ENCODE measurements at places on chromosomes 5 and 9.

- DNase-seq, result no peak
Measured at GRCh38 chr9:108854094-108854493, 1.7 kb downstream of the ACTL7B start.

DNA sequence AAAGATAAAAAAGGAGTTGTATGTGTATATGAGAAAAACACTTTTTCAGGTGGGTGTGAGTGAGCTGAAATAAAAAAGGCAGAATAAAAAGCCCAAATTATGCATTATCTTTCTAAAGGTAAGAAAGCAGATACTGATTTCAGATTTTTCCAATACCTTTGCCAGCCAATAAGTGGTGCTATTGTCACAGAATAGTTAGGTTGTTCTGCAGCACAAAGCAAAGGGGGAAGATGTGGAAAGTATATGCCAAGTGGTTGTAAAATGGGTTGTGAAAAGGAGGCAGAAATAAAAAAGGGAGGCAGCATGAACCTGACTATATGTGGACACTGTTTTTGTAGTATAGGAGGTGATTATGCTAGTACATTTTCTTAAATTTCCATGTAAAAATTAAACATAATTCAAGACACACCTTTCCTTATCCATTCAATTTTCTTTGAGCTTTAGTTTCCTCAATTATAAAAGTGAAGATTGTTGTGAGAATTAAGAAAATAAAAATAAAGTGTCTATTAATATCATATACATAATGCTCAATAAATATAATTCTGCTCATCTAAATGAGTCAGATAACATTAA is 106.7 kb downstream of the SMIM15 start:
- DNase-seq, result no peak

GRCh38 chr5:38979535-38979934 is 94.7 kb downstream of the RICTOR start:
- no peak for DNase-seq

GRCh38 chr5:55051357-55051756 is 27.3 kb downstream of the GZMK start:
- no peak for DNase-seq

DNA sequence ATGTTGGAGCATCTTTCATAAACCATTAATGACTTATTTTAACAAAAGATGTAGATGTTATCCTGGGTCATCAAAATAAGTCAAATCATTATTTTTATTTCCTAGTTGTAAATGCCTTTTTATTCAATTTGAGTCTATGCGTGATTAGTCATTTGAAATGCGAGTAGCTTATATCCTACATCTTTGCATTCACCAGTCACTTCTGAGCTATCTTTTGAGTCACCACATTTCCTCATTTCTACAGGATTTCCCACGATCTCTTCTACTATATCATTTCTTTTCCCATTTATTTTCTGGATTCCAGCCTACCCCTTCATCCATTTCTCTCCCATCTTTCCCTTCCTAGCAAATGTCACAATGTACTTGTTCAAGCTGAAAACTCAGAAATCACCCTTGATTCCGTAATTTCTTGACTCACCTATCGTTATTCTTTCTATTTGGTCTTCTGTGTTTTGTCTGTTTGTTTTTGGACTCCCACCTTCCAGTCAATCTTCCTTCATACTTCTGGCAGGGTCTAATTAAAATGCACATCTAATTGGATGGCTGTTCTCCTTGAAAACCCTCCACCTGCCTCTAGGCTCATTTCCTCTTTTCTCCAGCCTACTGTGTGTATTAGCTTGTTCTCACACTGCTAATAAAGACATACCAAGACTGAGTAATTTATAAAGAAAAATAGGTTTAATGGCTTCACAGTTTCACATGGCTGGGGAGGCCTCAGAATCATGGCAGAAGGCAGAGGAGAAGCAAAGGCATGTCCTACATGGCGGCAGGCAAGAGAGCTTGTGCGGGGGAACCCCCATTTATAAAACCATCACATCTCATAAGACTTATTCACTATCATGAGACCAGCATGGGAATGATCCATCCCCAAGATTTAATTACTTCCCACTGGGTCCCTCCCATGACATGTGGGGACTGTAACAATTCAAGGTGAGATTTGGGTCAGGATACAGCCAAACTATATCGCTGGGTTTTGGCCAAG is 112.4 kb downstream of the MEF2C start:
- no peak for DNase-seq

DNA sequence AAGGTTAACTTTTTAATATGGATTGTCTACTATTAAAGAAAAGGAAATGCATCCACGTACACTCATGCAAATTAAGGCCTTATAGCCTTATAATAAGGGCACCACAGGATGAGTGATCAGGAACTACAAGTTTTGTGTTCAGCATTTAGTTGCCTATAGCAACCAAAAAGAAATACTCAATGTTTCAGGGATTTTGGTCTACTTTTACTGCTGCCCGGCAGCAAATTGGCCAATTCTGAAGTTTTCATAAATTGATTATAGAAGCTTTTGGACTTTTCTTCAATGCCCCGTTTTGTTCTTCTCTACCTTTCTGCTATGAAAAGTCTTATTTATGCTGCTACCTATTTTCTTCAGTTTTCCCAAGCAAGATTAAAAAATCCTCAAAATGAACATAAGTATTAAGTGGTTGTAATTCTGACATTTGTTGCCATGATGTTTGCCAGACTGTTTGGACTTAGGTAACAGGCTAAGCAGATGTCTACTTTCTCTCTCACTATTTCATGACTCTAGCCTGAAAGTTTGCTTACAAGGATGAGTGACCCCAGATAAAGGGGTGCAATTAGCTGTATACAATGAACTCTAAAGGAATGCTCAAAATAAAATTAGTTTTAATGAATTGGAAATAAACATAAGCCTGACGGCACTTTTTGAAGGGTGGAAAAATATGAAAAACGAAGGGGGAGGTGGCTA is 391.5 kb upstream of the DAB2 start:
- DNase-seq, result no peak

- DNase-seq, result no peak
Measured at GRCh38 chr5:135971701-135972100, 16.9 kb upstream of the LECT2 start.

DNA sequence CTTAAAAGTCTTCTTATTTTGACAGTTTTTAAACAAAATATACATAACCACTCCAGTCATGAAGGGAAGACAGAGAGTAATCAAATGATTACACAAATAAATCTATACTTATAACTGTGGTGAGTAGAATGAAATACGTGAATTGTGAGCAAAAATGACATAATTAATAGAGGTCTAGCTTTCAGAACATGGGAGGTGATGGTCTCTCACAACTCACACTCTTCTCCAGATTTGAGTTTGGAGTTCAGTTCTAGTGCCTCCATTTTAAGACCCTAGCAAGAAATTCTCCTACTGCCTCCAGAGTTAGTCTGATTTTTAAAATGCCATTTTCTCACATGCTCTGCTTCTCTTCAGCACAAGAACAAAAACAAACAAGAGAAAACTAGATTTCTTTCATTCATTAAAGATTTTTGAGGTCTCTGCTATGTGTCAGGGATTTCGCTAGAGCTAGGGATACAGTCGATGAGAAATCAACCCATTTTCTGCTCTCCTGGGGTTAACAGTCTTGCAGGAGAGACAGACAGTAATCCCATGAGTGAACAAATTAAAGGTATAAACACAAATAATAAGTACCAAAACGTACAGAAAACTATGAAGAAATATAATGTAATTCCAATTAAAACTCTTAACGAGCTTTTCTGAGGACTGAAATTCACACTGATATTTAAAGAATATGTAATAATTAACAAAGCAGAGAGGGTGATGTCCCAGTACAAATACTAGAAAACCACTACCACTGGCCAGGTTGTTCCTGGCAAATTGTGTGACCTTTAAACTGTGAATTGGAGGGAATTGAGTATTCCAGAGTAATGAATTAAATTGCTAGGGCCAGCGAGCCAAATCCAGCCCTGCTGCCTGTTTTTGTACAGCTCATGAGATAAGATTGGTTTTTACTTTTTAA is 27.1 kb upstream of the HTR4 start:
- no peak for DNase-seq

- DNase-seq, result no peak
Measured at GRCh38 chr5:66793049-66793448, 196.9 kb downstream of the MAST4 start.

- no peak for DNase-seq
Measured at GRCh38 chr5:77909237-77909636, 133.1 kb upstream of the TBCA start.

GRCh38 chr5:37637165-37637845 is 202.5 kb downstream of the GDNF start:
- DNase-seq, result no peak

DNA sequence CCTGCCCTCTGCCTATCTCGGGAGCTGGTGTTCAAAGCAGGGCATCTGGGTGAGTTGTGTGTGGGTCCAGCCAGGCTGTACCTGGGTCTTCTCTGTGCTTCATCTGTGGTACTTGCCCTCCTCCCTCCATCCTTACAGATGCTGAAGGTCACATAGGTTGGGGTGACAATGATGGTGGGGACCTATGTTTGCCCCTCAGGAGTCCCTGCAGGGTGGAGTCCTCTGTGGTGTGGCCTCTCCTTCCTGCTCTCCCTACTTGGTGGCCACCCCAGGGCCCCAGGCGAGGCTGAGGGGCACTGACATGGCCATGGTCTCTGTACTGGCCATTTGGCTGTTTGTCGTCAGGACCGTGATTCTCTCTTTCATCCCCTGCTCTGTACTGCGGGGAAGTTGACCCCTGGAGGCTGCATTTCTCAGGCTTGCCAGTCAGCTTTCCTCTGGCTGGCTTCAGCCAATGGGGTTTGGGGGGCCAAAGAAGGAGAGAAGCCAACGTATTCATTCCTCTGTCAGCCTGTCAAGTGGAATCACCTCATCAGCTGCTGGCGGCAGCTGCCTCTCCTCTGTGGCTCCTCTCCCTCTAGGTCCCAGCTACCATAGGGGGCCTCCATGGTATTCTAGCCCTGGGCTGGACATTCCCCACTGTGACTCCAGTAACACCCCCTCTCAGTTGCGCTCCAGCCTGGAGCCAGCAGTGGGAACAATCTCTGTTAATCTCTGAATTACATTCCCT is 4.6 kb downstream of the DCANP1 start:
- no peak for DNase-seq

- DNase-seq, result no peak
Measured at GRCh38 chr5:156103155-156103885, 223.6 kb upstream of the SGCD start.

GRCh38 chr9:121576281-121577075 is 75.0 kb upstream of the DAB2IP start:
- no peak for DNase-seq

GRCh38 chr9:77177894-77178794 is 810 bp downstream of the VPS13A start:
- peak; percentile 46 for DNase-seq

DNA sequence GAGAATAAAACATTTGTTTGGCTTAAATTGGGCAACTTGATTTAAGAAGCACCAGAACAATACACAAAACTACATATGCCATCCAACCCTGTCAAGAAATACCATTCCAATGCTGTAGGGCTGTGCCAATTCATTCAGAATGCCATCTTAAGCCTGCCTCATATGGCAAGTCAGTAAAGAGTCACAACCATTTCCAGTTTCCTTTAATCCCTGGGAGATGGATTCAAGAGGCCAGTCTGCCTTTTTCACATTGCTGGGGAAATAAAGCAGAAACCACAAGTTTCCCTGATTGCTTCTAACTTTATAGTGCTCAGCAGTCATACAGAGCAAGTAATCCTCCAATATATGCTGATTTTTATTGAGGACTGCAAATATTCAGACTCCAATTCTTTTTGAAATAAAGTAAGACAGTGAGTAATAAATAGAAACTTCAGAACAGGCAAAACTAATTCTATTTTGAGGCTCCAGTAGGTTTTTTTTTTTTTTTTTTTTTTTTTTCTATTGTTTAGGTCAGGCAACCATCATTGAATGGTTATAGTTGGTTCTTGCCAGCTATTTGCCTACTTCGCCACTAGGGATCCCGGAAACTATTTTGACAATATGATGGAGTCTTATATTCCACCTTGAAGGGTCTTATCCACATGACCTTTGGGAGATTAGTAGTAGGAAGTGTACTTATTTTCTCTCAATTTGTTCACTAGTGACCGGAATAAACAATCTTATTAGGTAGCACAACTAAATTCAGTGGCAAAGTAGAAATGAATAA is 400.9 kb upstream of the MEF2C start:
- DNase-seq, result no peak

DNA sequence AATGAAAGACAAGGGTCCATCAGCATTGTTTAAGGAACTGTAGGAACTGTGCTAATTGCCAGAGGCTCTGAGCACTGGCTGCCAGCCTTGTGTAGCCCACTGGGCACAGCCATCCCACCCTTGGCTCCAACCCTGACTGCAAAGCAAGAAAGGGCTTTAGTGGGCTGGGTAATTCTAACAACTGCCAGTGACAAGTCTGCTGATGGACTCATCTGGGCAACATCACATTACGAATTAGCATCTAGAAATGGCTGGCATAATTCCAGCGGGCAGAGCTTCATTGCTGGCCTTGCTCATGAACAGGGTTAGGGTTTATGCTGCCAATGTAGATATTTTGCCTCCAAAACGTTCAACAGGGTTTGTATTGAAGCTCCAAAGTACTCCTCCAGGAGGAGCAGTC is 326.9 kb downstream of the ARHGEF28 start:
- DNase-seq, result no peak

- DNase-seq, result no peak
Measured at GRCh38 chr5:74109344-74109743, 483.3 kb downstream of the ARHGEF28 start.

- no peak for DNase-seq
Measured at GRCh38 chr5:151168602-151169344, 11.2 kb upstream of the ANXA6 start.

GRCh38 chr9:20591223-20591622 is 31.1 kb downstream of the MLLT3 start:
- no peak for DNase-seq

GRCh38 chr5:150052226-150052955 is 34.0 kb downstream of the CSF1R start:
- no peak for DNase-seq

DNA sequence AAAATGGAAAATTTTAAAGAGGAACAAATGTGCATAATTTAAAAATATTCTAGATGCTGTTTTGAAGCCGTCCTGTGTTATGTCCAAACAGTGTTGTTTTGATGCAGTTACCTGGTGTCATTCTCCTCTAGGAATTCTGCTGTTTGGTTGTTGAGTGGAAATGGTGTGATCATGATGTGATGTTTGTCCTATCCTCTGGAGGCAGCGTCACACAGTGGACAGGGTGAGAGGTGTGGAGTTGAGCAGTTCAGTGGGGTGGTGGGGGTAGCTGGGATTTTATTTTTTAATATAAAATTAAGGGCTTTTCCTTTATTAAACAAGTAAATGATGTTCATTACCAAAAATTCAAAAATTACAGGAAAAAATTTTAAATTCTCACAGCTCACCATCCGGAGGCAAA is 31.2 kb downstream of the PRDM6 start:
- DNase-seq, result no peak
